Aorta (tissue), 5 donors: ENCODE measurements at places on chromosomes 4 and X. TPM values are rescaled to one million over a fixed set of nuclear protein-coding genes. Genes with fewer than 3 reads are reported as not detected.

GRCh38 chr4:152961773-152962115 is 25.6 kb downstream of the FHDC1 start:
- peaks cover 2% of the 10 kb centered on the region for H3K27me3 ChIP-seq
- H3K4me3 ChIP-seq: no peak overlapping the region
- DNase-seq: no peak

- H3K27ac ChIP-seq: no peak overlapping the region
- no peaks in the 10 kb centered on the region for H3K36me3 ChIP-seq
- DNase-seq: no peak
- no peaks in the 10 kb centered on the region for H3K27me3 ChIP-seq
These were observed 111.7 kb downstream of the LINC00632 start for GRCh38 chrX:140821280-140821679.

Gene ODAPH
- polyA plus RNA-seq: not detected

Gene RAPGEF2
- 16.2 TPM for polyA plus RNA-seq

Gene RAB33A
- polyA plus RNA-seq: 0.64 TPM
